Activated CD4-positive, alpha-beta T cell treated with anti-CD3 and anti-CD28 coated beads for 36 hours (primary cell): ENCODE measurements at places on chromosomes 1 and 21.

GRCh38 chr1:59171788-59172187 is 125.1 kb upstream of the FGGY start:
- DNase-seq = no peak

DNA sequence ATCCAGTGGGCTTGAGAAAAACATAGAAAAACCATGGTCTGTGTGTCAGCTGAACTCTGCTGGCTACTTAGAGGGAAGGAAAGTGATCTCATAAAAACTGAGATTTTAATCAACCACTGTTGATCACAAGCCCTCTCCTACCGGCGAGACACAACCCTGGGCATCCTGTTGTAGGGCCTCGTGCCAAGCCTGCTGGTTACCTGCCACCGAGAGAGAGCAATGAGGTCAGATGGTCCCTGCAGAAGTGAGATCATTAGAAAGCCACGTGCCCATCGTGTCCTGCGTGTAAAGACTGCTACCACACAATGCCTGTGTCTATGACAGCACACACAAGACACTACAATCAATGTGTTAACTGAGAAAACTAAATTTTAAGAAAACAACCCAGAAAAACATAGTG is 41.7 kb upstream of the GPR153 start:
- no peak for DNase-seq

DNA sequence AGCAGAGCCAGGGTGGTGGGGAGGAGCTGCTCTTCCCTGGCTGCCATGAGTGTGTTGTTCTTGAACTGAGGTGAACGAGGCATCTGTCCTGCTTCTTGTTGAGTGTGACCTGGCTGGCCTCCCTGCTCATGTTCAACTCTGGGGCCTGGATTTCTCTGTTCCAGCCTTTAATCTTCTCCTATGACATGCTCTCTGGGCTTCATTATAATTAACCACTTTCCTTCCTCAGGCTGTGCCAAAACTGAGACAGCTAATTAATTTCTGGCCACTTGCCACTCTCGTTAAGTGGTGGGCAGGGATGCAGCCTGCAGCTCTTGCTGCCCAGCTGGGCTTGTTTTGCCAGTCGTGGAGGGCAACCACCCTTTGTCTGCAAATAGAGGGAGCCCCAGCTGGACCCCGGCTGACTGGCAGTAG is 23.3 kb downstream of the OPRD1 start:
- no peak for DNase-seq

DNA sequence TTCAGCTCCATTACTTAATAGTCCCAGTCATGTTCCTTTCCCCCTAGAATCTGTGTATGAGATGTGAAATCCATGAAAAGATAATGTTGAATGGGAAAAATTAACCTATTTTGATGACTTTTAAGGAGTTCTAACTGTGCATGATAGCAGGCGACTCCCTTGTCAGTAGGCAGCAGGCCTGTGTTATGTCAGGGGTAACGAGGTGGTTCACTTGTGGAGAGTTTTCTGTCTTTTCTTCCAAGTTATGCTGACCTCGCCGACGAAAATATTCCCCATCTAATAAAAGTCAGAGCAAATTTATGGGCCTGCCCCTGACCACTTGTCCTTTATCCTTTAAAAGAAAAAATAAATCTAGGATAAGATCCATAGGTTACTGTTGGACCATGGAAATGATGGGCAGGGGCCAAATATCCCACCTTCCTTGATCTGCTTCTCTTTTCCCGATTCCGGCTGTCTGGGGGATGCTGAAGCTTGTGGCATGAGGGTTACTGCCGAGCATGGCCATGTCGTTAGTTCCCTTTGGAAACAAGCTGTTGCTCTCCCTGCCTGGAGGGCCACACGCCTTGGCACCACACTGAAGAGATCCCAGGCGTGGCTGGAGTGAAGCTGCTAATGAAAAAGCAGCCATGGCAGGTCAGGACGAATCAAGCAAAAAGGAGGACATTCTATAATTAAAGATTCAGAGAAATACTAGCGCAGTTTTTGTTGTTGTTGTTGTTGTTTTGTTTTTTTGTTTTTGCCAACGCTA is 93.8 kb downstream of the ROR1 start:
- DNase-seq = no peak

DNA sequence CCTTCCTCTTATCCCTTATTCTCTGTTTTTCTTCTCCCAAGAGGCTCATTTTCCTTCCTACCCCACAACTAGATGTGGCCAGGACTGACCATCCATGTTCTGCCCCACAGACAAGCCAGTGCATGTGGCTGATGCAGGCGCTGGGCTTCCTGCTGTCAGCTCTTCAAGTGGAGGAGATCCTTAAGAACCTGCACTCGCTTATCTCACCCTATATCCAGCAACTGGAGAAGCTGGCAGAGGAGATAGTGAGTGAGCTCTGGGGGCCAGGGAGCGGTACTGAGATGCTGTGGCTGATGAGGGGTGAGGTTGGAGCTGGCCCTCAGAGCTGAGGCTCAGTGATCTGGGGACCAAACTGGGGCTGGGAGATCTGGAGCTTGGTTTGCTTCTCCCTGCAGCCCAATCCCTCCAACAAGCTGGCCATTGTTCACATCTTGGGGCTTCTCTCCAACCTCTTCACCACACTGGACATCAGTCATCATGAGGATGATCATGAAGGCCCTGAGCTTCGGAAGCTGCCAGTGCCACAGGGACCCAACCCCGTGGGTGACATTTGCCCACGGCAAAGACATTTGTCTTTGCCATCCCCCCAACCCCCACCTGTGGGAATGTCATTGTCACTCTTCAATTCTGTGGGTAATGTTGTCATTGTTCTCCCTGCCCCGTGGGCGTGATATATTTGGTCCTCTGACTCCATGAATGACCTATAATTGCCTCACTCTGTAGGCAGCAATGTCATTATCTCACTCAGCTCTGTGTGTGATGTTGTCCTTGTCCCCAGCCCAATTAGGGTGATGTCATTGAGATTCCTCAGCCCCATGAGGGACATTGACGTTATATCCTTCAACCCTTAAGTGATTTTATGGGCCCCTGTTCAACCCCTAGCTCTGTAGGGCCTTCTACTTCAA is 11.2 kb upstream of the DPH2 start:
- no peak for DNase-seq

- DNase-seq = peak; percentile 69
Observed at GRCh38 chr1:233598891-233599541, 14.9 kb upstream of the KCNK1 start.

GRCh38 chr1:183932412-183932811 is 105.1 kb downstream of the COLGALT2 start:
- no peak for DNase-seq

DNA sequence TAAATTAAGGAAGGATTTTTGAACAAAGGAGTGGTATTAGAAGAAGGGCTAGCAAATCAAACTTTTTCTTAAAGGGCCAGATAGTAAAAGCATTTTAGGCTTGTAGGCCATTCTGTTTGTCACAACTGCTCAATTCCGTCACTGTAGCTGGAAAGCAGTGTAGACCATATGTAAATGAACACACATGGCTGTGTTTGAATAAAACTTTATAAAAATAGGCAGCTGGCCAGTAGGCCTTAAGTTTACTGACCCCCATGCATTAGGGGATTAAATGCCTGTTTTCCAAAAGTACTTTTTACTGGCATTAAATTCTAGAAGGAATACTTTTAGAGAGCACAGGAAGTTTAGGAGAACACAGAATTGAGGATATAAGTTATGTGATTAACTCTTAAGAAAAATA is 8.9 kb downstream of the IVNS1ABP start:
- no peak for DNase-seq

- DNase-seq = no peak
Observed at GRCh38 chr21:36204980-36205379, 48.4 kb downstream of the DOP1B start.
